ENCODE measurements at places on chromosomes 4 and X. TPM values are rescaled to one million over a fixed set of nuclear protein-coding genes. Genes with fewer than 3 reads are reported as not detected.

DNA sequence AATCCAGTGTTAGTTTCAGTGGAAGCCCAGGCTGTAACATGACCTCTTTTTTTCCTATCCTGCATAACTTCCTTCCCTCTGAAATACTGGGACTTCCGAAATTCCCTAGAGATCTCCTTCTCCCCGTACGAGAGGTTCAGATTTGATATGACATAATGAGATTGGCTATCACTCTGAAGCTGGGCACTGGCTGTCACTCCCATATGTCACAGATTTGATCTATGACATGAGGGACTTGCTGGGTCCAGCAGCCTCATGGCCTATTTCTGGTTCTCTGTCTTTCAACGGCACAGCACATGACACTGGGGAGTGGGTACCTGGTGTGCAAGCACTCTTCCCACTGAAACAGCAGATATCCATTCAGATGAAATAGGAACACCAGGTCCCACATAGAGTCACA lies 36.7 kb downstream of the PF4 start:
- no peaks in the 10 kb centered on the region for H3K27me3 ChIP-seq
- H3K4me1 ChIP-seq, result no peaks in the 10 kb centered on the region
- no peak overlapping the region for H3K4me3 ChIP-seq

- no peaks in the 10 kb centered on the region for H3K4me1 ChIP-seq
- H3K36me3 ChIP-seq, result no peaks in the 10 kb centered on the region
- H3K4me3 ChIP-seq, result no peak overlapping the region
- H3K27me3 ChIP-seq, result no peaks in the 10 kb centered on the region
- no peak overlapping the region for H3K27ac ChIP-seq
Measured at GRCh38 chr4:8558080-8558960, 21.9 kb upstream of the GPR78 start.

The RAB41 gene
- total RNA-seq, result not detected

DNA sequence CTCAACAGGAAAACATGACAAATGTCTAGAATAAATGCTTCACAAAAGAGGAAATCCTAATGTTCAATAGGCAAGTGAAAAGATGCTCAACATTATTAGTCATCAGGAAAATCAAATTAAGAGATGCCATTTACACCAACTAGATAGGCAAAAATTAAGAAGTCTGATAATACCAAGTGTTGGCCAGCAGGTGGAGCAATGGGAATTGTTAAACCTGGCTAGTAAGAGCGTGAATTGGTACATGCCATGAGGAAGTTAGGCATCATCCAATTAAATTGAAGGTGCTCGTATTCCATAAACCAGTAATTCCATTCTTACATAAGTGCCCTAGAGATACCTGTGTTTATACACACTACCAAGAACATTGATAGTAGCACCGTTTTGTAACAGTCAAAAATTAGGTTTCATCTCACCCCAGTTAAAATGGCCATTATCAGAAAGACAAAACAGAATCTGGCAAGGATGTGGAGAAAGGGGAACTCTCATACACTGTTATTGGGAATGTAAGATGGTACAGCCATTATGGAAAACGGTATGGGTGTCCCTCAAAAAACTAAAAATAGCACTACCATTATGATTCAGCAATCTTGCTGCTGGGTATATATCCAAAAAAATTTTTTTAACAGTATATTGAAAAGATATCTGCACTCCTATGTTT lies 14.0 kb upstream of the ZCCHC18 start:
- DNase-seq, result peak; percentile 61
- H3K4me1 ChIP-seq, result no peaks in the 10 kb centered on the region

The CT45A5 gene
- not detected for total RNA-seq

DNA sequence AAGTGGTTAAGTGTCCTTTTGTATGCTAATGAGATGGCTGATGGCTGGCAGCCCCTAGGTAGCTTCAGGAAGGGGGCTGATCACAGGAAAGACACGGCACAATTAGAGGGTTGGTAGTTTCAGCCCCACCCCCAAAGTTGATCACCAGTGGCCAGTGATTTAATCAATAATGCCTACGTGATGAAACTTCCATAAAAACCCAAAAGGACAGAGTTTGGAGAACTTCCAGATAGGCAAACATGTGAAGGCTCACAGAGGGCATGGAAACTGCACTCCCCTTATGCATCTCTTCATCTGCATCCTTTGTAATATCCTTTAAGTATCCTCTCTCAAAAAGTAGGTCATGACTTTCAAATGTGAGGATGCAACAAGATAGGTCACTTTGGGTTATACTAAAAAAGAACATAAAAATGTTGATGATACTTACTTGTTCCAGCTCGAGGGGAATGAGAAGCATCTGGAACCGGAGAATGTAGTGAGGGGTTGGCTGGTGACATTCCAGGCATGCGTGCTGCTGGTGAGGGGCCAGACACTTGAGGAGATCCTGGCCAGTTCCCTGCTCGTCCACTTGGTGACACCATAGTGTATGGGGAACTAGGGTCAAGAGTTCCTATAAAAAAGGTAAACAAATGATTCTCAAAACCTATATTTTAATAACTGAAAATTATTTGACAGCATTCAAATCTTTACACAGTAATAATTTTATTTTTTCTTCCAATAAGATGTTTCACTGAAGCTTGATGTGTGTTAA lies 16.7 kb upstream of the CXorf38 start:
- no peak overlapping the region for H3K4me3 ChIP-seq
- no peak for DNase-seq
- H3K4me1 ChIP-seq, result no peaks in the 10 kb centered on the region
- H3K36me3 ChIP-seq, result no peaks in the 10 kb centered on the region
- no peak overlapping the region for H3K27ac ChIP-seq

The MAGEA10 gene
- not detected for total RNA-seq

DNA sequence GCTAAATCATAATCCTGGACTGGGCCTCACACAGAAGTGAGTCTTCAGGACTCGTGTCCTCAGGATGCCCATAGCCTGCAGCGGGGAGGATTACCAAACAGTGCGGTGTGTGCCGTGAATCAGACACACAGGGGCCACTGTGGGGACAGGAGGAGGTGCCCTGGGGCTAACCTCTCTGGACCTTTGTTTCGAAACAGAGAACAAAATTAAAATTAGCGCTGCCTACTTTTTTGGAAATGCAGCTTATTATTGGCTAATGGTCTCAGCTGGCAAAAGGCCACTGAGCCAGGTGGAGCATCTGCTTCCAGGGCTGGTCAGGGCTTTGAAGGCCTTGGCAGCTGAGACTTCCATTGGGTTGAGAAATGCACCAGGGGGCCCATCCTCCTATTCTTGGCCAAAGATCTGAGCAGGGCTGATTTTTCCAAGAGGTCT lies 236.2 kb downstream of the EVC2 start:
- DNase-seq, result no peak
- no peaks in the 10 kb centered on the region for H3K27me3 ChIP-seq
- no peaks in the 10 kb centered on the region for H3K4me1 ChIP-seq
- no peaks in the 10 kb centered on the region for H3K36me3 ChIP-seq

GRCh38 chr4:94038195-94038594 lies 169.5 kb upstream of the SMARCAD1 start:
- H3K4me3 ChIP-seq, result no peak overlapping the region
- no peak for DNase-seq
- no peaks in the 10 kb centered on the region for H3K27me3 ChIP-seq
- no peak overlapping the region for H3K27ac ChIP-seq
- H3K4me1 ChIP-seq, result no peaks in the 10 kb centered on the region

The RTL9 gene
- total RNA-seq, result not detected

GRCh38 chrX:12344954-12345353 lies 206.7 kb downstream of the FRMPD4 start:
- no peaks in the 10 kb centered on the region for H3K36me3 ChIP-seq
- H3K27me3 ChIP-seq, result peaks cover 2% of the 10 kb centered on the region
- H3K4me3 ChIP-seq, result no peak overlapping the region
- H3K27ac ChIP-seq, result no peak overlapping the region
- H3K4me1 ChIP-seq, result no peaks in the 10 kb centered on the region
- no peak for DNase-seq

The CLGN gene
- total RNA-seq, result 0.44 TPM

The C4orf17 gene
- total RNA-seq, result not detected

- H3K27ac ChIP-seq, result no peak overlapping the region
- H3K4me3 ChIP-seq, result no peak overlapping the region
- no peaks in the 10 kb centered on the region for H3K4me1 ChIP-seq
- H3K27me3 ChIP-seq, result no peaks in the 10 kb centered on the region
- H3K36me3 ChIP-seq, result no peaks in the 10 kb centered on the region
- DNase-seq, result no peak
Measured at GRCh38 chrX:10636337-10636736, 16.0 kb upstream of the MID1 start.

DNA sequence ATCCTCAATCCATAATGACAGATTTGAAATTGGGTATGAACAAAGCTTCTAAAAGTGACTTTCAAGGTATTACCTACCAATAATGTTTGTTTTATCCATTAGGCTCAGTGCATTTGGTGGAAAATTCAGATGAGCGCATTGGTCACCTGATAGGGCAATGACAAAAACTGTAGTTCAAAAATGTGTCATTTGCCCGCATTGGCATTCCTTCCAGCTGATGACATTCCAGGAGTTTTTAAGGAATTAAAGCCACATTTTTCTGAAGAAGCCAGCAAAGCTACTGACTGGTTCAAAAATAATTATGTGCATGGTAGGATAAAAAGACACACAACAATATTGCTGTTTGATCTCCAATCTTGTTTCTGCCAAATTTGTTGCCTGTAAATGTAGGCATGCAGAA lies 473.4 kb upstream of the CPEB2 start:
- H3K27ac ChIP-seq, result no peak overlapping the region
- DNase-seq, result no peak
- H3K4me3 ChIP-seq, result no peak overlapping the region
- H3K27me3 ChIP-seq, result no peaks in the 10 kb centered on the region

- no peaks in the 10 kb centered on the region for H3K27me3 ChIP-seq
- H3K4me3 ChIP-seq, result no peak overlapping the region
- H3K27ac ChIP-seq, result no peak overlapping the region
- no peaks in the 10 kb centered on the region for H3K4me1 ChIP-seq
- no peak for DNase-seq
- H3K36me3 ChIP-seq, result no peaks in the 10 kb centered on the region
Measured at GRCh38 chr4:184838249-184839074, 12.7 kb upstream of the ACSL1 start.

- H3K27ac ChIP-seq, result no peak overlapping the region
- H3K36me3 ChIP-seq, result no peaks in the 10 kb centered on the region
- no peak overlapping the region for H3K4me3 ChIP-seq
- H3K4me1 ChIP-seq, result no peaks in the 10 kb centered on the region
- H3K27me3 ChIP-seq, result no peaks in the 10 kb centered on the region
- no peak for DNase-seq
Measured at GRCh38 chr4:7320206-7320797, 114.4 kb downstream of the PSAPL1 start.

All from kidney (tissue), 22 donors.